Suppressor macrophage treated with lipopolysaccharide for 4 hours (primary cell): ENCODE measurements at places on chromosomes 3 and 15.

DNA sequence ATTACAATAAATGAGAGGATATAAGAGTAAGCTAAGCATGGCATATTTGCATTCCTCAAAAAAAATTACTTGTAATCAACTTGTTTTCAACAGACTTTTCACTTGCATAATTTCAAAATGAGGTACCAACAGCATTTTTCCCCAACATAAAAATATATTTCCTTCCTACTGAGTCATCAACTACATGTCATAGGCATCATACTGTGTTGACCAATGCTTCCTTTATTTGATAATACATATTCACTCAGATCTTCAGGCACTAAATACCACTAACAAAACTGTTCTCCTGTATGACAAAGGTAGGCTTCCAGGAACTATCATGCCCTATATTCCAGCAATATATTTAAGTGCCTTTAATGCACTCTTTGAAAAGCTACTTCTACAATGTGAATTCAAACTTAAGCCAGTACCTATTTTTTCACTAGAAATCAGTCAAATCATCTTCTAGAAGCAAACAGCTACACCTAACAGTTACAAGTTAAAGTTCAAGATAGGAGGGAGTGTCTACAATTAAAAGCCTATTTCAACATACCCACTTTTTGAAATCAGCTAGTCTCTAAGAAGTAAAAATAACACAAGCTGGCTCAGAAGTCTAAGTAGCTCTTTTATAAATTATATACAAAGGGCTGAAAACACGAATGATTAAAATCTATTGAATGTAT is 11.3 kb downstream of the ADAM10 start:
- peak; percentile 79 for DNase-seq

DNA sequence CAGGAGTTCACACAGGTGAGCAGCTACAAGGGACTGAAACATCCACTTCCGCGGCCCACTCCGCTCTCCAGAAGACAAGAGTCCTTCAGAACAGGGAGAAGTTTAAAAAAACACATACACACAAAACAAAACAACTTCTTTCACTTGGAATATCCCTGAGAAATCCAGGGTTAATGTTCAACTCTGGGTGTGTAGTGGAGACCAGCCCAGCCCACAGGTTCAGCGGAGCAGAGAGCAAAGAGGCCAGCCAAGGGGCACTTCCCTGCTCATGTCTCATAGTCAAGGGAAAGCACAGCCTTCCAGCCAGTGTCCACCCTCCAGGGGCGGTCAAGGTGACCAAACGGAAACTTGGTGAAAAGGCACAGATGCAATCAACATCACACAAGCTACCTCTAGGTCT is 41.6 kb downstream of the WNT5A start:
- no peak for DNase-seq

DNA sequence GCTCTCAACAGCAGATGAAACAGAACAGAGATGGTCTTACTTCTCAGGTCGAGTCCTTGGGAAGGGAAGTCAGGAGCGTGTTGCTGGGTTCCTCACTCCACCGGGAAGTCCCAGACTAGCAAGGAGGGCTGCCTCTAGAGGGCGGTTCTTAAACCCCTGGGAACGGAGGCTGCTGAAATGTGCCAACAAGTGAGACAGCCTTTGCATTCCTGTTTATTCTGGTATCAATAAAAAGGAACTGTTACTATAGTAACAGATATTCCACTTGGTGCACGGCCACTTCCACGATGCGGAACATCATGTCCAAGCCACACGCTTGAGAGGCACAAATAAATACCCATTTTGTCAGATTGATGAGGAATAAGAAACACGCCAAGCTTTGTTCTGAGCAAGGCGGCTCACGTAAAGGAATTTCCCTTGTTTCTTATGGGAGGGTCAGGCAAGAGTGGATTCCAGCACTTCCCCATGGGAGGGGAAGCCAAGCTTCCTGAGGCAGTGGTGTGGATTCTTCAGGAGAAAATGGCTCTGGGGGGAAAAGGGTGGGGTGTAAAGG is at the start of gene FAM107A:
FAM107A (minus strand) TSS at position 123 of the 553 bp plus-strand sequence. CDS start 7,531 bp downstream, outside the sequence.
- no peak for DNase-seq

GRCh38 chr3:71300951-71301393 is 282.6 kb downstream of the FOXP1 start:
- DNase-seq = no peak

DNA sequence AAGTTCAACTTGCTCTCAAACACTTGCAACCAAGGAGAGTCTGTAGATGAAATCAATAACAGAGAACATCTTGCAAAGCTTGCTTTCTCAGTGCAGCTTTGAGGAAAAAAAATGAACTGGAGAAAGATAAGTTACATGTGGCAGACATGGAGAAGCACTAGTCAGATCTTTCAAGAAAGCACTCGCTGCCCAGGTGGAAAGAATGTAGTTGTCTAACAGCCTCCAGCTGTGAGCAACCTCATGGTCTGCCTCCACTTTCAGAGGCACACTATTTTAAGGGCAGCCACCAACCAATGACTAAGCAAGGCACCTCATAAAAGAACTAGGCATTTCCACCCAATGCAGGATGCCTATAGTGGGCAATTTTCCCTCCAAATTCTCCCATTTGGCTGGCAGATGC is 125.4 kb upstream of the CPNE4 start:
- no peak for DNase-seq

GRCh38 chr3:150740733-150741496 is 22.1 kb downstream of the SIAH2 start:
- no peak for DNase-seq

- no peak for DNase-seq
Observed at GRCh38 chr3:15164340-15164739, 41.7 kb upstream of the CAPN7 start.

DNA sequence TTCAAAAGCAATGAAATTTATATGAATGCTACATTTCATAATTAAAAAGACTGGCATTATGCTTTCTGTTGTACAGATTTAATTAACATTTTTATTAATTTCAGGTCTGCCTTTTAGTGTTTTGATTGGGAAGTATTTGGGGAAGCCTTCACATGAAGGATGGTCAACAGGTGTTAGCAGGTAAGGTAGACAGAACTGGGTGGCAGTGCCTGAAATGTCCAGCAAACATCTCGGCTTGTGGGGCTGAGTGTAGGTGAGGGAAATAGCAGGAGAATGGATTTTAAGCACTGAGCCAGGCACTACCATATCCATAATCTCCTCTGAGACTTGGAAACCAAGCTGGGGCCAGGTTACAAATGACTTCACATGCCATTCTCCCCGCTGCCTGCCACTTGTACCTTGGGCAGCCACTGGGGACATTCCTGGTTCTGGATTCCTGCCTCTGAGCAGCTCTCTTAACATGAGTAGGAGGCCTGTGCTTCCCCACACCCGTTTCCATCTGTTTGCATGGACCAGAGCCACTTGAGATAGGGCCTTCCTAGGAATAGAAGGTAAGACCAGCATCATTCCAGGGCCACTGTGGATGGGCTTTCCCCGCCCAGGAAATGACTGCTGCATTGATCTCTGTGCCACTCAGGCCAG is 125.9 kb upstream of the HES1 start:
- DNase-seq = no peak

- DNase-seq = no peak
Observed at GRCh38 chr3:11323813-11324212, 51.6 kb downstream of the ATG7 start.

DNA sequence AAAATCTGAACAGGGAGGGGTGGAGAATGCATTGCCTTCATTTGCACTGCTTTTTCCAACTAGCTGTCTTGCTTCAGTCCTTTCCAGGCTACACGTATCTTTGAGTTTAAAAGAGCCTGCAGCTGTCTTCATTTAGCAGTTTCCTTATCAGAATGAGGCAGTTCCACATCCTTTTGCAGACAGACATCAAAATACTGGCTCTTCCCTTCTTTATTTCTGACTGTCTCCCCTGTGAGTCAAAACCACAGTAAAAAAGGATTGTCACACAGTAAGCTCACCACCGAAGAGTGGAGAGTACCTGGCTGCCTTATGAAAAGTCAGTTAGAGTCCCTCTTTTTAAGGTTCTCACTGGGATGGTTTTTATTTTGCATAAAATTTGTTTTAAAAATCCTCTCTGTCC is 205.5 kb upstream of the CD96 start:
- no peak for DNase-seq

- DNase-seq = no peak
Observed at GRCh38 chr15:39593656-39594445, 13.0 kb downstream of the THBS1 start.

DNA sequence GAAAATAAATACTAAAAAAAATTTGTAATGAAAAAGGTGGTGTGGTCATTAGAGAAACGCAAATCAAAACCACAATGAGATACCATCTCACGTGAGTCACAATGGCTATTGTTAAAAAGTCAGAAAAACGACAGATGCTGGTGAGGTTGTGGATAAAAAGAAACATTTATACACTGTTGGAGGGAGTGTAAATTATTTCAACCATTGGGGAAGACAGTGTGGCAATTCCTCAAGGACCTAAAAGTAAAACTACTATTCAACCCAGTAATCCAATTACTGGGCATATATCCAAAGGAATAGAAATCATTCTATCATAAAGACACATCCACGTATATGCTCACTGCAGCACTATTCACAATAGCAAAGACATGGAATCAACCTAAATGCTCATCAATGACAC is 120.3 kb downstream of the MYO9A start:
- DNase-seq = no peak

DNA sequence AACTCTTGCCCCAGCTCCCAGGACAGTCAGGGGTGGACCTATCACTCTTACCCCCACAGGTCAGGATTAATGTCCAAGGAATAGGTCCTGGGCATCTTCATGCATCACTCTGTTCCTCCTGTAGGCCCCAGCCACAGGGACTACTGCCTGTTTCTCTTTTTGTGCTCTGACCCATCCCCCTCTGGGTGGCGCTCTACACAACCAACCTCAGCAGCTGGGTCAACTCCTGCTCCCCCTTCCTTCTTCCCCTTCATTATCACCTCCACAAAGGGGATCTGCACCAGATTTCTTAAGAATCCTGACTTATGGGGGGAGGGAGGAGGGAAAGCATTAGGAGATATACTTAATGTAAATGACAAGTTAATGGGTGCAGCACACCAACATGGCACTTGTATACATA is 12.2 kb upstream of the TRANK1 start:
- DNase-seq = no peak

DNA sequence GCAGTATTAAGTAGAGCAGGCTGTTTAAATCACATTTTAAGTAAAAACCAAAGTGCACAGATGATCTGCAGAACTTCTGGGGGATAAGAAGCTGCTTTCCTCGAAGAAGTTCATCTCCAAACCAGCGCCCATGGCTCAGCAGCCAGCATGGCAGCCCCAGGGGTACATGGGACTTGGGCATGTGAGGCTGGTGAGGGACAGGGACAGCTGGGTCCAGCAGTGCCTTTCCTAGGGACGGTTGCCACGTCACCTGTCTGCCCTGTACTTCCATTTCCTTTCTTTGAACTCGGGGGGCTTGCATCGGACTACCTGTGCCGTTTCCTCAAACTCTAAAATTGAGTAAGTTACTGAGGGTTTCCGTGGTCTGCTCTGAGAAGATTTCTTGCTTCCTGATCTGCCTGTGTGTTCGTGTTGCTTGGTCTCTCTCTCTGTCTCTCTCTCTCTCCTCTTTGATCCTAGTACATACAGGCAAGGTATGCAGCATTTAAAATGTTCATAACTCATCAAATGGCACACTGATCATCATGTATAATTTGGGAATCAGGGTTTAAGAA is 67.6 kb downstream of the IGF1R start:
- no peak for DNase-seq

- no peak for DNase-seq
Observed at GRCh38 chr3:125003369-125003853, 52.4 kb downstream of the HEG1 start.

GRCh38 chr3:46194868-46195553 is 13.1 kb downstream of the CCR1 start:
- DNase-seq = no peak

DNA sequence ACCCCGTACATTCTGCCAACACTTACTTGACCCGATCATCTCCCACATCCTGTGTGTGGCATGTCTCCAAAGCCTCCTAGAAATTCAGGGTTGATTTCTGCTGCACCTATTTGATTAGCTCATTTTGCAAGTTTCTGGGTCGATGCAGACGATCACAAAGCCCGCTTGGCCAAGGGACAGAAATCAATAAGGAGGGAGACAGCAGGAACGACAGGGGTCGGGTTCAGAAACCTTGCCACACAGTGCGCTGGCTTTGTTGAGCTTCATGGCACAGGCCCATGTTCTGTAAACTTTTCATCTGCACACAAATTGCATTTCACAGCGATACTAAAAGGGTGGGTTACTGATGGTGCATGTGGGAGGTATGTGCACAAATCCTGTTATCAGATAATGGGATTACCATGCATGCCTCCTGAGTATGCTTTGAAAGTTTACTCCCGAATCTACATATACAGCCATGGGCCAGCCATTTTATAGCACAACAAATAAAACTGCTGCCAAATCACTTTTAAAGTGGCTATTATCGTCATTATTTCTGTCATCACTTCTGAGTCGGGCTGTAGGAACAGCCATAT is 95.9 kb upstream of the ATP11B start:
- no peak for DNase-seq

DNA sequence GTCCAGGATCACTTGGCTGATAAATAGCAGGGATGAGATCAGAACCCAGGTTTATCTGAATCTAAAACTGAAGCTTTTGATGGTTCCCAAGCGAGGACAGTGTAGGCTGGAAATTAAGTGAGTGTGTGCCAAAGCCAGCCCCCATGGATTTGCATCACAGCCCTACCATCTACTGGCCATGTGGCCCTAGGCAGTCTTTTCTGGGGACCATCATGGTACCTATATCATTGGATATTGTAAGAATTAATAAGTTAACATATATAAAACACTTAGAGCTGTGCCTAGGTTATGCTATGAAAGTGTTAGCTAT is 32.8 kb upstream of the SSR3 start:
- DNase-seq = no peak

GRCh38 chr3:50617911-50618481 is 1.0 kb downstream of the MAPKAPK3 start:
- DNase-seq = no peak

GRCh38 chr3:50256978-50257890 is 11.7 kb upstream of the SEMA3B start:
- peak; percentile 46 for DNase-seq

DNA sequence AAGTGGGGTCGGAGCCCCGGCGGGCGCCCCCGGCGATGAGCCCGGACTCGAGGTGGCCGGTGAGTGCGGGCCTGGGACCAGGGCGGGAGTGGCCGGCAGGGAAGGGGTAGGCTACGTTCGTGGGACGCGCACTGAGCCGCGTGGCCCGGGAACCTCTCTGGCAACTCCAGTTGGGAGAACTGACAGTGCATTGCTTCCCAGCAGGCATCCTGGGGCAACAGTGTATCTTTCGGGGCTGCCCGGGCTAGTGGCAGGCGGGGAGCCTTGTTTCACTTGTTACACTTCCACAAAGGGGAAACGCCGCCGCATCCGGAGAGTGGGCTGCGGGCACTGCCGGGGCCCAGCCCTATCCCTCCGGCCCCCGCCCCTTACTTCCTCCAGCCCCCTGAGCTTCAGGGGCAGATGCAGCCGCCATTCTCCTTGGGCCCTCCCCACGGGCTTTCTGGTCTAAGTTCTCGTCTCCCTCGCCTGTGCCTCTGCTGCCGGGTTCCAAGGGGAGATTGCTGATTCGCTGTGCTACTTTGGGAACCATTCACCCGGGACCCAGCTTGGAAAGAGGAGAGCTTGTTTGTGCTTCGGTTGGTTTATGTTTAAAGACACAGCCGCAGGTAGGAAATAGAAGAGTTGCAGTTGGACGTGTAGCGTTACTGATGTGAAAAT is 675 bp downstream of the BRPF1 start:
- DNase-seq = peak; percentile 57

GRCh38 chr3:165502707-165503106 is 306.5 kb upstream of the SLITRK3 start:
- DNase-seq = no peak
